ENCODE measurements at places on chromosomes 4 and X.

- DNase-seq, result no peak
Measured at GRCh38 chr4:130591091-130591490, 1495.1 kb downstream of the C4orf33 start.

DNA sequence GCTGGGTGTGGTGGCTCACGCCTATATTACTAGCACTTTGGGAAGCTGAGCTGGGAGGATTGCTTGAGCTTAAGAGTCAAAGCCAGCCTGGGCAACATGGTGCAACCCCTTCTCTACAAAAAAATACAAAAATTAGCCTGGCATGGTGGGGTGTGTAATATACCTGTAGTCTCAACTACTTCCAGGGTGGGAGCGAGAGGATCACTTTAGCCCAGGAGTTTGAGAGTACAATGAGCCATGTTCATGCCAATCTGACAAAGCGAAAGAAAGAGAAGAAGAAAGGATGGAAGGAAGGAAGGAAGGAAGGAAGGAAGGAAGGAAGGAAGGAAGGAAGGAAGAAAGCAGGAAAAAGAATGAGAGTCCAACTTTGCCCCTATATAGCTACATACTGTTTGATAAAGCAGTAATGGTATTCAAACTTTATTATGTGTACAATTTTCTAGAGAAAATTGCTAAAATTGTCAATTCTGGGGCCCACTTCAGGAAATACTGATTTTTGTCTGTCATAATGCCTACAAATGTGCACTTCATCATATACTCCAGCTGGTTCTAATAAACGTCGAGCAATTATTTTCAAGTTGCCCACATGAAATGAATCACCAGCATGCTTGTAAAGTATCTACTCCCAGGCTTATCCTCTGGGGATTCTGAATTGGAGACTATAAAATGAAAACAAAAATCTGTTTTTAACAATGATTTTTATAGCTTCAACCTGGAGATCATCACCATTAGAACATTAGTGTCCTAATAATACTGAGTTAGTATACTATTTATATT, 132.3 kb downstream of the NDST4 start:
- DNase-seq, result no peak

DNA sequence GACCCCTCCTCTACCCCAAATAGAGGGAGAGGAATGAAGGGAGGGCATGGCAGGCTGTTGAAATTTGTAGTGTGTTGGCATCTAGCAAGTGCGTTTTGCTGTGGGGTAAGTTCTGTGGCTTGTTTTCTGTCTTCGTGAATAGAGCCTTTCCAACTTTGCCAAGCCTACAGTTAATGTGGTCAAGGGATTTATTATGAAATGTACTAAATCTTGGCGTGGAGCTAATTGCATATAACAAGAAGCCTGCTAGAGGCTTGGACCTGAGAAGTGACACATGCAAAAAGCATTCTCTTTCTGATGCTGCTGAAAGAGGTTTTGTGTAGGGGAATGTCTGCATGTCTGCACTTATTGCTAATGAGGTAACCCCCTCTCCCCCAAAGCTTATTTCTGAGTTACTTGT, 132.2 kb downstream of the BMPR1B start:
- peak; percentile 96 for DNase-seq

GRCh38 chrX:136318156-136318555, 17.4 kb downstream of the ADGRG4 start:
- DNase-seq, result no peak

DNA sequence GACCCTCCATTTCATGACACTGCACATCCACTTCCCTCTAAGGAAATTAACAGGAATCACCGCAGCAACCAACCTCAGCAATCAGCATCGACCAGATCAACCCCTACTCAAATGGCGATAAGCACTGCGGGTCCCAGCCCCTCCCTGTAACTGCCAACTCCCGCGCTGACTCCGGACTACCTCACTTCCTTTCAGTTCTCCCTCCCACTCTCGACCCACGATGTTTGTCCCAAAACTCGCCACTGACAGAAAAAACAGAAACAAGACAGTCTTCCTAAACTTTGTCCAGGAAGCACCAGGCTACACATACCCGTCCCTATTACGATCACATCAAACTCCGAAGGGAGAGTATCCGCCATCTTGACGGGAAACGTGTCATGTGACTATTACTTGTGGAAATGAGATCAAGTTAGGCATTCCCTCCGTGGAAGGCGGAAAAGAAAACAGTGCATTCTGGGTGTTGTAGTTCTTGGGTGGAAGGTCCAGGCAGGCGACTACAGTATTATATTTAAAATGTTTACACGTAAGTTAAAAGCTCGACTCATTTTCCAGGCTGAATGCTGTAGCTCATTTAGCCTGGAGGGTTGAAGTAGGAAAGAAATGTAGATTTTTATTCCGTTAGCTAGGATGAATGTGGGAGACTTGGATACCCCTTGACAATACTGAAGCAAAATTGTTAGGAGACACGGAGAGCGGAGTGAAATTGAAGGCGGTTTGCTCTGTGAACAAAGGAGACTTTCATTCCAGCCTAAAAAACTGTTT, at the start of gene CHM:
Gene CHM, minus strand, starts transcription at position 385 of the 762 bp plus-strand sequence. Its CDS starts 26 bp downstream, at position 359.
- peak; percentile 75 for DNase-seq

GRCh38 chr4:164904336-164904735, 27.4 kb downstream of the APELA start:
- DNase-seq, result no peak

- DNase-seq, result no peak
Measured at GRCh38 chrX:6768881-6769280, 234.0 kb upstream of the VCX3A start.

- no peak for DNase-seq
Measured at GRCh38 chrX:42366181-42366580, 411.8 kb downstream of the PPP1R2C start.

- DNase-seq, result no peak
Measured at GRCh38 chr4:148288448-148288847, 153.8 kb downstream of the NR3C2 start.

GRCh38 chr4:128256539-128256938, 31.1 kb downstream of the PGRMC2 start:
- no peak for DNase-seq

- DNase-seq, result no peak
Measured at GRCh38 chrX:41594634-41595033, 94.1 kb upstream of the GPR34 start.

DNA sequence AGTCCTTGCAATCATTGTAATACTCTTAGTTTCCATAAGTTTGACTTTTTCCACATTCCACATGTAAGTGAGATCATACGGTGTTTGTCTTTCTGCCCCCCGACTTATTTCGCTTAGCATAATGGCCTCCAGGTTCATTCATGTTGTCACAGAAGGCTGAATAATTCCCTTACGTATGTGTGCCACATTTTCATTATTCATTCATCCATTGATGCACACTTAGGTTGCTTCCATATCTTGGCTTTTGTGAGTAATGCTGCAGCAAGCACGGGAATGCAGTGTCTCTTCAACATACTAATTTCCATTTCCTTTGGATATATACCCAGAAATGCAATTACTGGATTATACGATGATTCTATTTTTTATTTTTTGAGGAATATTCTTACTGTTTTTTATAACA, 22.0 kb upstream of the VEGFC start:
- DNase-seq, result no peak

DNA sequence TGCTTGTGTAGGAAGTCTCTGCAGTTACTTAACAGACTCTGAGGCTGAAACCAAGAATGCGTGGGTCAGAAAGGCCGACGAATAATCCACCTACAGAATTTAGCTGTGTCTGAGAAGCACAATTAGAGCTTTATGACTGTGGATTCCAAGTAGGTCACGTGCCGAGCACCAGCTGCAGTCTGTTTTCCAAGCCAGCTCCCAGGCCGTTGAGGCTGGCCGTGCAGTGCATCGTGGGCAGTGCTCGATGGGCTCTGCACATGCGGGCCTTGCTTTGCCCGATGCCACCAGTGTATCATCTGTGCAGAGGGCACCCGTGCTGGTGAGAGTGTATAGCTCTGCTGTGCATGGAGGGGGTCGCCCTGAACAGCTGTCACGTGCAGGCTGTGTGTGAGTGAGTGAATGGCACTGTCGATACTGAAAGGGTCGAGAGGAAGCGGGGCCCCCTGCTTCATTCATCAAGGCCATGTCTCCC, 67.5 kb upstream of the CLDN34 start:
- DNase-seq, result no peak

DNA sequence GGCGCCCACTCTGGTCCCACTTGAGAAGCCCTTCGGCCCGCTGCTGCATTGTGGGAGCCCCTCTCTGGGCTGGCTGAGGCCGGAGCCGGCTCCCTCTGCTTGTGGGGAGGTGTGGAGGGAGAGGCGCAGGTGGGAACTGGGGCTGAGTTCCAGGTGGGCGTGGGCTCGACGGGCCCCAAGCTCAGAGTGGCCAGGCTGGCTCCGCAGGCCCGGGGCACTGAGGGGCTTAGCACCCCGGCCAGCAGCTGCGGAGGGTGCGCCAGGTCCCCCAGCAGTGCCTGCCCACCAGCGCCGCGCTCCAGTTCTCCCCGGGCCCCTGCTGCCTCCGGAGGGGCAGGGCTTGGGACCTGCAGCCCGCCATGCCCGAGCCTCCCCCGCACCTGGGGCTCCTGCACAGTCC, 65.2 kb upstream of the SMIM10 start:
- no peak for DNase-seq

GRCh38 chr4:28378109-28378830, 1517.6 kb downstream of the STIM2 start:
- no peak for DNase-seq

DNA sequence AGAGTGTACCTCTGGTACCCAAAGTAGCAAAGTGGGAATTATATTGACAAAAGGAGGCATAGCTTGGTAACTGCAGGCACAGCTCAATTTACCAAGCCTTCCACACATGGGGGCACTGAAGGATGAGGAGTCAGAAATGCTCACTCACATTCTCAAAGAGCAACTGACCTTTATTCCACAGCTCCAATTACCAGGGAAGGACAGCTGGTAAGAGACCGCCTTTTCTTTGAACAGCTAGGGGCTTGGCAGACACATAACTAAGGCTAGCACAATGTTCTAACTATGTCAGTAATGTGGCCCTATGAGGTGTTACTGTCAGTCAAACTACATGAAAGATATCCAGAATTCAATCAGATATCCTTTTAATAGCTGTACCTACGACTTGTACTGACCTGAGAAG, 20.5 kb upstream of the STS start:
- no peak for DNase-seq

DNA sequence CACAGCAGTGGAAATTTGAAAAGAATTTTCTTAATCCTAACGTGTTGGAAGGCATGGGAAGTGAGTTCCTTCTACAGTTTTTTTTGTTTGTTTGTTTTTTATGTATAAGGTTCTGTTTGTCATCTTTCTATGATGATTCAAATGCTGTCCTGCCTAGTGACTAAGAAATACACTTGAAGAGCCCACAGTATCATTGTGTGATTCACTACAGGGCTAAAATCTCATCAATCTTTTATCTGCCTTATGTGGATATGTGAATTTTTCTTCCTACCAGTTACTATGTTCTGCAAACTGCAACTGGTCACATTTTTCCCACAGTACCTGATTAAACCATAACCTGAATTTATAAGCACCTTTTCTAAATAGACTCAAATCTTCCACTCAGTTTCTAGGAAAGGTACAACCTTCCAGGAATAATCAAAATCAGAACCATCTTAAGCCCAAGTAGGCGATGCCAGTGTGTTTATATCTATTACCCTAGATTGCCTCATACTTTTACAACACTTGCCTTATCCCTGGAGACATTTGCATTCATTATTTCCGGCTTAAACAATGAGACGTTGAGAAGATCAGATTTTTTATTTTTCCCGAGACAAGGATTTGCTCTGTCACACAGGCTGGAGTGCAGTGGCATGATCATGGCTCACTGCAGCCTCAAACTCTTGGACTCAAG, 214.6 kb upstream of the GALNT7 start:
- no peak for DNase-seq

DNA sequence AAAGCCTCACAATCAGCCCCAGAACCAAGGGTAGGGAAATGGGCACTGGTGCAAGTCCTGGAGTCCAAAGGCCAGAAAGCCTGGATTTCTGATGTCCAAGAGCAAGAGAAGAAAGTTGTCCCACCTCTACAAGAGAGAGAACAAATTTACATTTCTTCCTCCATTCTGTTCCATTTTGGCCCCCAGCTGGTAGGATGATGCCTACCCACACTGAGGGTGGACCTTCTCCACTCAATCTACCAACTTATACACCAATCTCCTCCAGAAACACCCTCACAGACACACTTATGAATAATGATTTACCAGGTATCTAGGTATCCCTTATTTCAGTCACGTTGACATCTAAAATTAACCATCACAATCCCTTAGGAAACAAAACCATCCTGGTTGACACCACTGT, 367.8 kb upstream of the GRIA3 start:
- no peak for DNase-seq

- no peak for DNase-seq
Measured at GRCh38 chr4:89617317-89617716, 219.6 kb downstream of the SNCA start.

- no peak for DNase-seq
Measured at GRCh38 chr4:130534651-130535050, 1438.7 kb downstream of the C4orf33 start.

DNA sequence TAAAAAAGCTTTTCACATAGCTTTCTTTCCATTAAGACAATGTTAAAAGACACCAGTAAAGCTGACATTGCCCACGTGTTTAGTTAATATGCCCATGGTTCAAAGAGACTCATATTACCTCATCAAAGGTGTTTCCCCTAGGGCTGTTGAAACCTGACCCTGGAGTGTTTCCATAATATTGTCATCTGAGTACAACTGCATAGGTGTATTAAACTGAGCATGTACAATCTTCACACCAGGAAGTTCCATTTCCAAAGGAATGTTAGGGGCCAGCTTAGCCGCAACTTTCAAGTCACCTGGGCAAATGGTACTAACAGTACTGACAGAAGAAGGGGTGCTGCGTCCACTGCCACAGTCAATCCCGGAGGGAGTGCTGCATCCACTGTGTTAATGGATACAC, 27.1 kb downstream of the PDLIM3 start:
- DNase-seq, result no peak

DNA sequence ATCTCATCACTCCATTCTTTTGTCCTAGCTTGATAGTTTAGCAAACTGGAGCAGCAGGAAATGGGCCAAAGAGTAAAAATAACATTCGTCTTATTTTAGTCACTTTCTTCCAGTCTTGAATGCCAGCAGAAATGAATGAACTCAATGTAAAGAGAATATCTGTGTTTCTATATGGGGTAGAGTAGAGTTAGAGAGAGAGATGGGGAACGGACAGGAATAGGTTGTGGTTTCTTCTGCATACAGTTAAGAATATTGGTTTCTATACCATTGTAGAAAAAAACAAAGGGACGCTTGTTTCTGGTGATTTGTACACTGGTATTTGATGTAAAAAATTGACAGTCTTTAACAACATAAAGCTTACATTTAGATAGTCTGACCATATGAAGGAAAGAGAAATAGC, 8.9 kb downstream of the GPR174 start:
- no peak for DNase-seq

- no peak for DNase-seq
Measured at GRCh38 chrX:71366674-71367256, 608 bp downstream of the TAF1 start.

Data from astrocyte of the cerebellum (primary cell).